ENCODE measurements at places on chromosomes 12 and 14. TPM values are rescaled to one million over a fixed set of nuclear protein-coding genes. Genes with fewer than 3 reads are reported as not detected.

- DNase-seq: no peak
Observed at GRCh38 chr14:99625476-99625875, 19.5 kb upstream of the HHIPL1 start.

- peak; percentile 85 for DNase-seq
Observed at GRCh38 chr14:50928002-50928635, 16.2 kb downstream of the PYGL start.

DNA sequence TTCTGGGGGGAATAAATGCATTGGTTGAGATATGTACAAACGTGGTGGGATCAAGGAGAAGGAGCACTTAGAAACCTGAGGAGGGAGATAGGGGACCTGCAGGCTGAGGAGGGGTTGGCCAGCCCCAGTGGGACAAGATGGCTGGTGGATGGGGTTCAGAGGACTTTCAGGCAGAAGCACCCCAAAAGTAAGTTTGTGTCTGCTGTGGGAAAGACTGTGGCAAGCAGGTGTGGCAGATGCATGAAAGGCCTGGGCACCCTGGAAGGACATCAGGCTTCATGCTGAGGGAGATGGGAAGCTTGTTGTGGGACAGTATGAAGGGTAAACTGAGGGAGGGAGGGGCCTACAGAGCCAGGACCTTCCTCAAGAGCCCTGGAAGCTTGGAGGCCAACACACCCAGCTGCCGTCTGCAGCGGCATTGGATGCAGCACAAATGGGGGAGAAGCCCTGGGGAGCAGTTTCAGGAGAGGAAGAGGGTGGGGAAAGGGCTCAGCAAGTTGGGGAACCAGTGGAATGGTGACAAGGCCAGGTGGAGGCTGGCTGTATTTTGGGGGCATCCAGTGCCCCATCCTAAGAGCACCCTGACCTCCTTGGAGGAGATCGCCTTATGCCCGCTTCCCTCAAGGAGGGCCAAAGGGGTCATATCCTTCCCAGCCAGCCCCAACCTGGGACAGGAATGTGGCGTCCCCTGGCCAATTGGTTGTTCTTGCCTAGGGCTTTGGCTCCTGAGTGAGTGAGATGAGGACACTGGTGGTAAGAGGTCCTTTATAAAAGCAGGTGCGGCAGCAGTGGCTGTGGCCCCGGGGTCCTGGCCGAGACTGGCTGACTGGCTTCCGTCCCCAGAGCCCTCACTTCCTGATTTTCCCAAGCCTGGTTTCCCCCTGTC is 20.7 kb downstream of the NFKBIA start:
- no peak for DNase-seq

- DNase-seq: peak; percentile 97
Observed at GRCh38 chr12:26153421-26154154, 28.8 kb upstream of the BHLHE41 start.

The POTEG gene
- total RNA-seq: not detected
